ENCODE measurements at places on chromosomes 12 and 14.

DNA sequence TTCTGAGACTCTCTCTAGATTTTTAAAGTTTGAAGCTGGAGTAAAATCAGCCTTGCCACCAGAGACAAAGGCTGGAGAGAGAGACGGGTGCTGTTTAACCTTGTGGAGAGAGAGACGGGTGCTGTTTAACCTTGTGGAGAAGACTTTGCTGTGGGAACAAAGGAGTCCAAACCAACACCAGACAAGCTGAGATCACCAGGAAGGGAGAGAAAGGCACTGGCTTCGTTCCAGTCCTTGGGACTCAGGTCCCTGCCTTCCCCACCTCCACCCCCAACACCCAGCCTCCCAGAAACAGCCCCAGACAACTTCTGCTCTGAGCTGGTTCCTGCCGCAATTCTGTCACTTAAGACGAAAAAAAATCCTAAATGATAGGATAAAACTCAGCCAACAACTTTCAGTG lies 1389.3 kb downstream of the AACS start:
- DNase-seq, result no peak

DNA sequence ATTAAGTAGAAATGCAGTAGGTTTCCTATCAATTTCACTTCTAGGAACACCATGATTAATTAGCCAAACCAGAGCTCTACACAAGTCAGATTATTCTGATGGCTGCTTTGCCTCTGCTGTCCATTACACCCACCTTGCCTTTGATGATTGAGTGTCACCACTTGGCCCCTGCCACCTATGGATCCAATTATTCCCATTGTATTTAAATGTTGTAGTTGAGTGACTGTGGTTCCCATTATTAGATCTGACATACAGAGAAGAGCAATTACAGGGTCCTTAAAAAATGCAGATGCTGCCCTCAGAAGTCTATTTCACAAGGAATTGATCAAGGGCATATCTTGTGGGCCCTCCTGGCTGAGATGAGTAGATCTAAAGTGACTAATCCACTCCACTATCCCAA lies 39.5 kb upstream of the SLC38A4 start:
- no peak for DNase-seq

GRCh38 chr12:22971247-22971646 lies 346.3 kb downstream of the ETNK1 start:
- no peak for DNase-seq

- DNase-seq, result peak; percentile 19
Observed at GRCh38 chr12:104790296-104791125, 167.6 kb downstream of the SLC41A2 start.

- DNase-seq, result no peak
Observed at GRCh38 chr14:42407153-42407552, 800.5 kb downstream of the LRFN5 start.

GRCh38 chr14:60758885-60759284 lies 24.3 kb downstream of the MNAT1 start:
- no peak for DNase-seq

DNA sequence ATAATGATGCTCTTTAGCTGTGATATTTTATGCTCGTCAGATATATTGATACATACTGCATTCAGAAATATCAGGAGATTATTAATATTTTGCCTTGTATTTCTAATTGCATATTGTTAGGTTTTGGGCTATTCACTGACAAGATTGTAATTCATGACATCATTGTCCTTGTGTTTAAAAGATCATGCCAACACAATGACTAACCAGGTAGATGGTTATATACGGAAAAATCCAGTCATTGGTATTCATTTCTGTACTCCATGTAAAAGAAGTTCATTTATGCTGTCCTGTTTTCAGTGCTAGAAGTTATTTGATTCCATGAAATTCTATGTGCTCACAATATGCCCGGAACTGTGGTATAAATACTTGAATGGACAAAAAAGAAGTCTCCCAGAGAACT lies 107.5 kb downstream of the KITLG start:
- no peak for DNase-seq

DNA sequence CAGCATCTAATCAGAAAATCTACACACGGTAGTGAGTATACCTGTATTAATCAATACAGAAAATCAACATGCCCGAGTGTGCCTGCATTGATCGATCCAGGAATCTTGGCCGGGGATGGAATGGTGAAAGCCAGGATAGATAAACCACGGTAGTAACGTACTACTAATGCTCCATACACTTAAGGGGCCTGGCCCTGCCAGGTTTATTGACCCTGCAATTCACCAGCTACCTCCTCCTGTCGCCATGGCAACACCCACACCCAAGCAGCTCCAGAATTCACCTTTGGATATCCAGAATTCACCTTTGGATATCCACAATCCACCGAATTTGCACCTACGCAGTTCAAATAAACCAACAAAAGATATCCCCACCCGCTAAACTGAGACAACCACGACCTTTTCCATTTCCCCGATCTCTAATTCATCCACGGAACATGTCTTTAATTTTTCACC lies 14.8 kb upstream of the CALM1 start:
- peak; percentile 11 for DNase-seq

DNA sequence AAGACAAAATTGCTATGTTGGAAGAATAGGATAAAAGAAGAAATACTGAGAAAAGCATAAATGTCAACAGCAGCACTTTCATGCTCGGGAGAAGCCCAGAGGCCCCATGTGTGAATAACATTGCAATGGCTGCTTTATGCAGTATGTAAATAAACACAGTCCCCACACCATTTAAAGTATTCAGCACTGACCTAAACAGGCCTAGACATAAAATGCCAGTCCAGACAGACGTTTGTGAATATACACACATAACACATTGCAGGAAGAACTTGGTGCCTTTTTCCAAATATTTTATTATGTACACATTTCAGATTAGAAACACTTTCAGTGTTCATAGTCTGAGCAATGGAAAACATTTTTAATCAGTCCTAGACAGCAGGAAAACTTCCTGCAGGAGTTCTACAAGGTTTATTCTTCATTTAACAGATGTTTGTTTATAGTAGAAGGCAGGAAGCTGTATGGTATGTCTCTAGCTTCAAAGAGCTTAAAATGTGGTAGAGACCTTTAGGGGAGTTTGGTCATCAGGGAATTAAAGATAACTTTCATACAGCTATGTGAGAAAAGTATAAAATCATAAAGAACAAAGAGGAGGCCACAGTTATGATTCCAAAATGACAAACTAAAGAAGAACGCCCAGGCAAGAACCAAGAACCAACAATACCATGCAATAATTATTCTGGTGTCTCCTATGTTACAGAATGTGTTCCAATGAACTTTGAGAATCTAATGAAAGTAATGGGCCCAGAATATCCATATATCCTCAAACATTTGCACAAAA lies 30.6 kb upstream of the SLC38A2 start:
- DNase-seq, result no peak

- no peak for DNase-seq
Observed at GRCh38 chr12:18718462-18718861, 19.4 kb downstream of the PLCZ1 start.

GRCh38 chr12:118164798-118165486 lies 29.0 kb downstream of the PEBP1 start:
- peak; percentile 25 for DNase-seq

- DNase-seq, result peak; percentile 62
Observed at GRCh38 chr14:65949711-65950516, 536.3 kb upstream of the CCDC196 start.

- DNase-seq, result no peak
Observed at GRCh38 chr14:99231850-99232713, 39.9 kb downstream of the BCL11B start.

DNA sequence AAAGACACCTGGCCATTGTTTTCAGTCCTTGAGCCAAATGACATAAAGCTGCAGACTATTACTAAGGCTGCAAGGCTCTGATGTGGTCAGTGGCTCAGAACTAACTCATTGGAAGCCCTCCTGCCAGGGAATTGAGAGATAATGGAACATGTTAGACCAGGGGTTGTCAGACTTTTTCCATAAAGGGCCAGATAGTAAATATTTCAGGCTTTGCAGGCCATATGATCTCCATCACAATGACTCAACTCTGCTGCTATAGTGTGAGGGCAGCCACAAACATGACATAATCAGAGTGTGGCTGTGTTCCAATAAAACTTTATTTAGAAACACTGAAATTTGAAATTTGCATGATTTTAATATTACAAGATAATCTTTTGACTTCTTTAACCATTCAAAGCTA lies 140.3 kb downstream of the TMEM30B start:
- no peak for DNase-seq

- DNase-seq, result peak; percentile 70
Observed at GRCh38 chr12:46387670-46388069, 15.1 kb upstream of the SLC38A2 start.

- no peak for DNase-seq
Observed at GRCh38 chr14:28305938-28306337, 460.6 kb upstream of the FOXG1 start.

DNA sequence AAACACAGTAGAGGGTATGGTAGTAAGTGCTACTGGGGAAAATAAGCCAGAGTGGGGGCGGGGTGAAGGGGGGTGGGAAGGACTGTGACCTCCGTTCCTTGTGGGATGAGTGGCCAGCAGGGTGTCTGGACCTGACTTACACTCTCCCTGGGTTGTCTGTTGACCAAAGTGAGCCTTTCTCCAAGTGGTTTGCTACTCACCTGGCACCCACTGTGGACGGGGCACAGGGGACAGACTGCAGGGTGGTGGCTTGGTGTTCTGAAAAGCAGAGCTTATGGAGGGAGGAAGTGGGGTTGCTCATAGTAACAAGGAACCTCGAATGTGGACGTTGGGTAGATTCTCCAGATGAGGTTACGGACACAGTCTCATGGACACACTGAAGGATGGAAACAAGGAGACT lies 94.4 kb upstream of the VRK1 start:
- no peak for DNase-seq

Measured in activated CD4-positive, alpha-beta T cell treated with anti-CD3 and anti-CD28 coated beads, Interleukin-2, Interleukin-4, amounts not matched to agents 100 ng/mL and 50 ng/mL, durations not matched to agents 16 hours and 8 hours (primary cell).